CD4-positive, alpha-beta T cell treated with Interleukin-15 for 1 hour (primary cell): ENCODE measurements at places on chromosomes 5 and 9.

- DNase-seq: no peak
Measured at GRCh38 chr5:7088849-7089248, 307.1 kb upstream of the ADCY2 start.

- DNase-seq: no peak
Measured at GRCh38 chr9:95545831-95546567, 29.2 kb upstream of the PTCH1 start.

DNA sequence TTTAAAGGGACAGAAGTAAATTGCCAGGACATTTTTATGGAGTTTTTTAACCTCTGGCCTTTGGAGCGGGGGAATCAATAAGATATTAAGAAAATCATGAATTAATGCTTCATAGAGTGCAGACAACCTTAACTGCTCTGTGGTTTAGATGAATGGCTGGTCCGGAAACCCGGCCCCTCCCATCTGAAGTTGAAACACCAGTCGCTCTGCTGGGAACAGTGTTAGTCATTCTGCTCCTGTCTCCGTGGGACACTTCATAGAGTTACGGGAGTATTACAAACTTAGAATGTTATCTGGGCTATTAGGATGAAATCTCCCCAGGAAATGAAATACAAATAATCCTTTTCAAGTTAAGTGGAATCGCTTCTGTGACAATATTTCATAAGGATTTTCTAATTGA, 110.1 kb upstream of the IRX2 start:
- DNase-seq: no peak

DNA sequence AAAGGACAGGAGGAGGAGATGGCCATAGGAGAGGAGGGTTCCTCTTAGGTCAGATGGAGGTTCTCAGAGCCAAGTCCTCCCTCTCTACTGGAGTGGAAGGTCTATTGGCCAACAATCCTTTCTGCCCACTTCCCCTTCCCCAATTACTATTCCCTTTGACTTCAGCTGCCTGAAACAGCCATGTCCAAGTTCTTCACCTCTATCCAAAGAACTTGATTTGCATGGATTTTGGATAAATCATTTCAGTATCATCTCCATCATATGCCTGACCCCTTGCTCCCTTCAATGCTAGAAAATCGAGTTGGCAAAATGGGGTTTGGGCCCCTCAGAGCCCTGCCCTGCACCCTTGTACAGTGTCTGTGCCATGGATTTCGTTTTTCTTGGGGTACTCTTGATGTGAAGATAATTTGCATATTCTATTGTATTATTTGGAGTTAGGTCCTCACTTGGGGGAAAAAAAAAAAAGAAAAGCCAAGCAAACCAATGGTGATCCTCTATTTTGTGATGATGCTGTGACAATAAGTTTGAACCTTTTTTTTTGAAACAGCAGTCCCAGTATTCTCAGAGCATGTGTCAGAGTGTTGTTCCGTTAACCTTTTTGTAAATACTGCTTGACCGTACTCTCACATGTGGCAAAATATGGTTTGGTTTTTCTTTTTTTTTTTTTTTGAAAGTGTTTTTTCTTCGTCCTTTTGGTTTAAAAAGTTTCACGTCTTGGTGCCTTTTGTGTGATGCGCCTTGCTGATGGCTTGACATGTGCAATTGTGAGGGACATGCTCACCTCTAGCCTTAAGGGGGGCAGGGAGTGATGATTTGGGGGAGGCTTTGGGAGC, 3.1 kb downstream of the EGR1 start:
- DNase-seq: no peak

GRCh38 chr9:18061856-18062255, 412.1 kb upstream of the ADAMTSL1 start:
- no peak for DNase-seq

DNA sequence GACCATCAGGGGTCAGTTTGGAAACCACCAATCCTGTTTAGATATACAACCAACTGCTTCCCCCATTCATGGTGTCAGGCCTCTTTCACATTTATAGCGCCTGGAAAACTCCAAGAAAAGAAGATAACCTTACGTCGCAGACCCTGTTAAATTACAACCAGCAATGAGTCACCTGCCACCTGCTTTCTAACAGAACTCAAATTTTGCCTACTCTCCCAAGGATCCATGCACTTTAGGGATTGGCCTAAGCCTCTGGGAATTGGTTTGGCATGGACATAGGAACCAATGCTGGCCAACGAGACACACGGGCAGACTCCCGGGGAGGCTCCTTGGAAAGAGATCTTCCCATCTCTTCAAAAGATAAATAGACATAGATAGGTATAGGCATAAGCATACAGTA, 87.0 kb downstream of the FEM1C start:
- DNase-seq: no peak

GRCh38 chr9:79461712-79462111, 110.1 kb upstream of the TLE4 start:
- DNase-seq: no peak

DNA sequence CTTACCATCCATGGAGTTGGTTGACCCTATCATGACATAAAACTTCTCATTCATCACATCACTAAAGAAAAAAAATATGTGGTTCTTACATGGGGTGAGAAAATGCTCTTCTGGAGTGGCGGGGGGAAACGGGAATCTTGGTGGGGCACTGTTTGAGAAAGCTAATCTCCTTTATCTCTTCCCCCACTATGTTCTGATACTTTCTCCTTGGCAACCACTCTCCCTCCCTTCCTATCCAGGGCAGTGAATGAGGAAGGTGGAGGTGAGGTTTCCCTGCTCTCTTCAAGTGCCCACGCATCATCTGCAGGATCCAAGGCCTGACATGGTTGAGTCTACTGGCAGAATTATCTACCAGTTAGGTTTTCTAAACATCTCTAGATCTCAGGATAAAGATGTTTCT, 220.8 kb upstream of the TBCA start:
- no peak for DNase-seq

- no peak for DNase-seq
Measured at GRCh38 chr9:110919050-110919435, 119.2 kb downstream of the LPAR1 start.

- DNase-seq: no peak
Measured at GRCh38 chr5:93017849-93018248, 563.2 kb downstream of the NR2F1-AS1 start.

DNA sequence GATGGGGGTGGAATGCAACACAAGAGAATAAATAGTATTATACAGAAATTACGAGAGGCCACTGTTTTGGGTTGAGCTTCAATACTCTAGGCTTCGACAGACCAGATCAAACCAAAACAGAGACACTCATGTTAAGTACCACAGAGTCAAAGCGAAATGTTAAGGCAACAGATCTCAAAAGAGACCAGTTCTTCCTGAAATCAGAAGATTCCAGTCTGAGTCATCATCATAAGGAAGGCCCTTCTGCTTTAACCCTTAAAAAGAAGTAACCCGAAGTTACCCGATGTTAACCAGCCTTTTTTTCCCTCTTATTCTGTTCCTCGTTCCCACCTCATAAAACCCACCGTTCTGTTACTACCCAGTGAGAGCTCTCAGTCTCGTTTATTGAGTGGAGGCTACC, 75.9 kb downstream of the SFXN1 start:
- DNase-seq: no peak
